Activated T-helper 17 cell treated with anti-CD3 and anti-CD28 coated beads, Interleukin-2, amount 50 U/mL, for 72 hours (primary cell): ENCODE measurements at places on chromosomes 5 and 9.

- H3K4me3 ChIP-seq = peak overlapping the region; percentile 93
- no peaks in the 10 kb centered on the region for H3K27me3 ChIP-seq
- ATAC-seq = peak; percentile 63
- peaks cover 49% of the 10 kb centered on the region for H3K4me1 ChIP-seq
Observed at GRCh38 chr5:1793301-1793740, 6.3 kb downstream of the MRPL36 start.

GRCh38 chr9:73437758-73438157, 286.1 kb downstream of the ANXA1 start:
- H3K27ac ChIP-seq = no peak overlapping the region
- H3K36me3 ChIP-seq = no peaks in the 10 kb centered on the region
- no peaks in the 10 kb centered on the region for H3K27me3 ChIP-seq

DNA sequence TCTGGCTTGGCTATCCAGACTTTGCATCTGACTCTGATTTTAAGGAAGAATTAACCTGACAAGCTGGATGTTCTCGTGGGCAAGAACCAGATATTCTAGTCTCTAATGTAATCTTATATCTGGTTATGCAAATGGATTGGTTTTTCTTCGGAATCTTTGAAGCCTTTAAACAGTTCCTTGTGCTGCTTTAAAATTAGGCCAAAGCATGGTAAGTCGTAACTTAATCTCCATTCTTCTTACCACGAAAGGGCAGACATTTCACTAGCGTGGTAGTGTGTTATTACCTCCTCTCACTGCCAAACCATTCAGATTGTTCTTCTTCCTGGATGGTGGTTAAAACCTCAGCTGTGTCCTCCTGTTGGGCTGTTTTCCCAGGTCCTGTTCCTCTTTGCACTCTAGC, 34.1 kb upstream of the TTC23L start:
- no peak for ATAC-seq
- H3K27me3 ChIP-seq = no peaks in the 10 kb centered on the region
- no peaks in the 10 kb centered on the region for H3K4me1 ChIP-seq
- no peak overlapping the region for H3K27ac ChIP-seq

DNA sequence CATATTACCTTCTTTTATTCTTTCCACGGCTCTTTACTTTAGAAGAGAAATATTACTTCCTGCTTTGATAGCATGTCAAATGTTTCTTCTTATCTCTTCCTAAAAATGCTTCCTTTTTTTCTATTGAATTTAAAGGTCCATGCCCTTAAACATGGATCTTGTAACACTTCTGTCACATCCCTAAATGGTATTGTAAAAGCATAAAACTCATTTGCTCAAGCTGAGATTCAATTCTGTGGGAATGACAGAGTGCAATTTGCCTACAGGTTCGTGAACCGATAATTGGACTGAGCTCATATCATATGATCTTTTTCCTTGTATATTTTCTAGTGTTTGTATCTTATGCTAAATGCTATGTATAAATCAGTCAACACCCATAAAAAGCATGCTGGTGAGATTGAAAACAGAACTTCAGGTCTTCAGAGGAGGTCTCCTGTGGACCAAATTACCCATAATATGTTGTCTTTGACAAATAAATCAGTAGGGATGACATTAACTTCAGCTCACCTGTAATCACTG, 429.3 kb downstream of the TMEM232 start:
- no peak for ATAC-seq
- no peak overlapping the region for H3K4me3 ChIP-seq
- H3K4me1 ChIP-seq = no peaks in the 10 kb centered on the region

- no peak overlapping the region for H3K4me3 ChIP-seq
- no peaks in the 10 kb centered on the region for H3K36me3 ChIP-seq
- no peak overlapping the region for H3K27ac ChIP-seq
- ATAC-seq = no peak
Observed at GRCh38 chr5:1443171-1443570, 2.1 kb downstream of the SLC6A3 start.
